Kasumi-1 (cell line): ENCODE measurements at places on chromosomes 1 and 21.

GRCh38 chr21:42498012-42498411 lies 2.0 kb upstream of the RSPH1 start:
- no peak for DNase-seq

DNA sequence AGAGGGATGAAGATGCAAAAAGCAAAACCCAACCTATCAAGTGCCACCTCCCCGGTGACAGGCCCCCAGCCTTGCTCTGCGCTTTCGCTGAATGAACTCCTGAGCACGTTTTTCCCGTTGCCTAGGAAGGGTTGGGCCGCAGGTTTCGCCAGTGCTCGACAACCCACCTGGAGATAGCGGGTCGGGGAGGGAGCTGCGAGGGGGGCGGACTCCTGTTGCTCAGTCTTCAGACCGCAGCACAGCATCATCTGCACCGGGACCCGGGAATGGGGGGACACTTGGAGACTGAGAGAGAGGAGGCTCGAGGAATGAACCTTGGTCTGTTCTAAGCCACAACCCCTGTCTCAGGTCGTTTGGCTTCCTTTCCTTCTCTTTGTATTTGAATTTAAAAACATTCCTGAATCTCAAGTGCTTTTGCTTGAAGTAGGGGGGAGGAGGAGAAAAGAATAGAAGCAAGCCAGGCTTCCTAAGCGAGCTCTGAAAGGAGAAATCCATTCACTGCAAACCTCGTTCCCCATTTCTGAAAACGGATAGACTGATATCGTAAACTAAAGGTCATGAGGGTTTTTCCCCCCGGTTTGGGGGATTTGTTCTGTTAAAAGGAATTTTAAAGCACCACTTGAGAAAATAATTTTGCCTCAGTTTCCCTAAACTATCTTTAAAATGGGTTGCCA lies 1.2 kb downstream of the AK5 start:
- DNase-seq: no peak

GRCh38 chr1:16127676-16128337 lies 28.1 kb downstream of the EPHA2 start:
- no peak for DNase-seq

- no peak for DNase-seq
Observed at GRCh38 chr21:33302055-33302454, 22.7 kb upstream of the IFNAR1 start.

- DNase-seq: no peak
Observed at GRCh38 chr1:25784575-25785051, 15.4 kb upstream of the SELENON start.

DNA sequence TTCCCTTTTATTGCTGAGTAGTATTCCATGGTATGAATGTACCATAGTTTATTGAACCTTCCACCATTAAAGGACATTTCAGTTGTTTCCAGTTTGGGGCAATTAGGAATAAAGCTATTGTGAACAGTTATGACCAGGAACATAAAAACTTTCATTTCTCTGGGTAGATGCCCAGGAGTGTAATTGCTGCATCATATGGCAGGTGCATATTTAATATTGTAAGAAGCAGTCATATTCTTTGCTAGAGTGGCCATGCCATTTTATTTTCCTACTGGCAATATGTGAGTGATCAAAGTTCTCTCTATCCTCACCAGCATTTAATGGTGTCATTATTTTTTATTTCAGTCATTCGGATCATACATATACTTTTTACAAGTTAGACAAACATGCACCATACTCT lies 23.9 kb upstream of the H3-3A start:
- DNase-seq: no peak

DNA sequence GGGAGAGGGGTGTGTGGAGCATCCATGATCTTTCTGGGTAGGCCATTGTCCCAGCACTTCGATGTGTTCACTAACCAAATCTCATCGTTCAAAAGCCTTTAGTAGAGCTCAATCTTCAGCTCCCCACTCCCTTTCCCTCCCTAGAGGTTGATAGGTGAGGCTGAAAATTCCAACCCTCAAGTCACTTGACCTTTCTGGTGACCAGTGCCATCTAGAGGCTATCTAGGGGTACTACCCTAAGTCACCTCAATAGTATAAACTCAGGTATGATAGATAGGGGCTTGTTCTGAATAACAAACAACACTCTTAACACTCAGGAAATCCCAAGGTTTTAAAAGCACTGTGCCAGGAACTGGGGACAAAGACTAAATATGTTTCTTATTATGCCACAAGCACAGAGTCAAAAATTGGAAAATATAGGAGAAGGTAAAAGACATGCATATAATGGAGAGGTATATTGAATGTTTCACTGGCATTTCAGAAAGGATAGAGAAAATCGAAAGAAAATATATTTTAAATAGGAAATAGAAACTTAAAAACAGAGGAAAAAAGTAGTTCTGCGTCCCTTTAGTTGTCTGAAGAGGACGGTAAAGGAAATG lies 42.9 kb upstream of the CD53 start:
- peak; percentile 42 for DNase-seq

DNA sequence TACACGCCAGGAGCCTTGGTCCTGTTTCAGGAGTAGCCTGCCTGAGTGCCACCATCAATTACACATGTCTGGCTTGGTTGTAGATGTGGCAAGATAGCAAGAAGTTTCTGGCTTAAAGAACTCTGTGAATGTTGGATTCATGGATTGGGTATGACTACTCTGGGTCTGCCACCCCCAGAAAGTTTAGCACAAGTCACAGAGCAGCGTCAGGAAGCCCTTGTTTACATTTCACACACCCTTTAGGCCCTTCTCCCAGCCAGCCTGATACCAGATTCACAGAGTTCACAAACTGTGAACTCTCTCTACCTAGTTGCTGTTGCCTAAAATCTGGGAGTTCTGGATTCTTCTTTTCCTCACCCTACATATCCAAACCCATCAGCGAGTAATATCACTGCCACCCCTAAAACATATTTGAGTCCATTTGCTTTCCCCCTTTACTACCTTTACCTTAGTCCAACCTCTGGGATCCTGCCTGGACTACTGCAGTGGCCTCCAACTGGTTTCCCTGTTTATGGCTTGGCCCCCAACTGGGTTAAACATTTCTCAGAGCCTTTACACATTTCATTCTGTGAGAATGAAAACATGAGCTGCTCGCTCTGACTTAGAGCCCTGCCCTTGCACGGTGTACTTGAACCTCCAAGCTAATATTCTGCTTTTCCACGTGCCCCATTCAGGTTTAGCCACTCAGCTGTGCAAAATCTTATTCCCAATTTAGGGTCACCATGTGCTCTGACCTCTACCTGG lies 4.1 kb upstream of the CCDC24 start:
- no peak for DNase-seq

DNA sequence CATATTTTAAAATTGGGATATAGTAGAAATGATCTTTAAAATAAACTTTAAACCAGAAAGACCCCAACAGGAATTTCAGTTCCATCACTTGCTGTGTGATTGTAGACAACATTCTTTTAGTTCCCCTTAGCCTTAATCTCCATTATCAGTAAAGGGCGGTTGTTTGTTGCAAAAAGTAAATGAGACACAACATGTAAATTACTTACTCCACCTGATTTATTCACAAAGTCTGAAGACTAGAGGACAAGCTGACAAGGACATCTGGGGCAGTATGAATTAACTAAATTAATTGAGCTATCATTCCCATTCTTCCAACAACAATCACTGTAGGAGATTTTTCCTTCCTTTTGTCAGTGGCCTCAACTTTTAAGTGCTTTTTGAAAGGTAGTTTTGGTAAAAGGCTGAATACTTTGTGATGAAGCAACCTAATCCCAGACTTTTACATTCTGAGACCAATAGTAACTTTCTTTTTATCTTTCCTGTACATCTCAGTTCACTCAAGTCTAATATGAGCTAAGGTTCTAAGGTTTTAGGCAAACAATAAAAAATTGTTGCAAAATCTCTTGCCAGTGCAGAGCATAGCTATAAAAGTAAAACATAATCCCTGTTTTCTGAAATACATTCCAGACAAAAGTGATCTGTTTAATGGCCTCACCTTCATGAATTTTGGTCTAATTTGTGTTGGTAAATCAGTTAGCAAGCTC lies 6.2 kb downstream of the SLC19A2 start:
- no peak for DNase-seq

DNA sequence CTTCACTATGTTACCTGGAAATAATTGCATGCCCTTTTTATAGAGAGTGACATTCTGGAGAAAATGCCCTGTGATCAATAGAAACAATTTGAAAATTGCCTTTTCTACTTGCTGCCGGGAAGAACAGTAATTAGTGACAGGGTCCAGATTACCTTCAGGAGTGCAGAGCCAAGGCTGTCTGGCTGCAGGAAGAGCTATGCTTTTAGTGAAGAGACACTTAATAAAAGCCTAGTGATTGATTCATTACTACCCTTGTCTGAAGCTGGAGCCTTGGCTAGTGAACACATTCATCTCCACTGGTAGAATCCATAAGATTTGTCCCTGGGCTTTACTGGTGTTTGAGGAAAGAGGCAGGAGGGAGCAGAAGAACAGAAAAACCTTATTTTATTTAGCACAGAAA lies 12.9 kb upstream of the DNASE2B start:
- DNase-seq: no peak
